ENCODE measurements at places on chromosomes 16 and 17. TPM values are rescaled to one million over a fixed set of nuclear protein-coding genes. Genes with fewer than 3 reads are reported as not detected.
A peak's percentile ranks its signal among the peaks of the same experiment; 100 is the strongest.

DNA sequence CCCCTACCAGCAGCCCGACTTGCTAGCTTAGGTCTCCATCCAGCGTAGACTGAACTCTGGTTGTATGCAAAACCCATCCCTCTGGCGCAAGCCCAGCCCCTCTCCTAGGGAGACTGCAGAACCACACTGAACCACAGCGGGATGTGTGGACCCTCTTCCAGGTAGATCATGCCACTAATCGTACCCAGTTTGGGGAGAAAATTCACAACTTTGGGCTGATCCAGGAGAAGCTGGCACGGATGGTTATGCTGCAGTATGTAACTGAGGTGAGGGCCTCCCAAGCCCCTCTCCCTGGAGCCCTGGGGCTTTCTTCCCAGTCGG is 3.2 kb downstream of the ACADVL start:
- peaks cover 15% of the 10 kb centered on the region for H3K4me1 ChIP-seq
- peak overlapping the region; percentile 87 for H3K27ac ChIP-seq
- H3K36me3 ChIP-seq: peaks cover 7% of the 10 kb centered on the region

Gene SALL1
- 12.8 TPM for total RNA-seq

GRCh38 chr17:34015253-34015652 is 239.8 kb upstream of the CCL2 start:
- H3K4me3 ChIP-seq: no peak overlapping the region
- H3K27ac ChIP-seq: peak overlapping the region; percentile 46
- no peaks in the 10 kb centered on the region for H3K4me1 ChIP-seq
- no peaks in the 10 kb centered on the region for H3K36me3 ChIP-seq

Gene EVI2B
- not detected for total RNA-seq

Gene PRSS36
- 0.69 TPM for total RNA-seq

DNA sequence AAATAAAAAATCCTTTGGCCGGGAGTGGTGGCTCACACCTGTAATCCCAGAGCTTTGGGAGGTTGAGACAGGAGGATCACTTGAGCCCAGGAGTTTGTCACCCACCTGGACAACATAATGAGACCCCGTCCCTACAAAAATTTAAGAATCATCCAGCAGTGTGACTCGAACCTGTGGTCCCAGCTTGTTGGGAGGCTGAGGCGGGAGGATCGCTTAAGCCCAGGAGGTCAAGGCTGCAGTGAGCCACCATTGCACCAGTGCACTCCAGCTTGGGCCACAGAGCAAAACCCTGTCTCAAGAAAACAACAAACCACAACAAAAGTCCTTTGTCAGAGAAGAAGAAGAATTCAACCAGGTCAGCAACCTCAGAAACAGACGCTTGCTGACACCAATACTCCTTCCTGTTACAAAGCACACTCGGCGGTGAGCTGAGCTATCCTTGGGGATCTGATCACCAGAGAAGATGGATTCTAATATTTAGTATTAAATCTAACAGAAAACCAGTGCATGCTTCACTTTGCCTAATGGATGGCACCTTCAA is 12.9 kb upstream of the PVALEF start:
- no peaks in the 10 kb centered on the region for H3K27me3 ChIP-seq
- H3K4me3 ChIP-seq: no peak overlapping the region
- no peaks in the 10 kb centered on the region for H3K36me3 ChIP-seq
- H3K4me1 ChIP-seq: no peaks in the 10 kb centered on the region
- no peak overlapping the region for H3K27ac ChIP-seq

DNA sequence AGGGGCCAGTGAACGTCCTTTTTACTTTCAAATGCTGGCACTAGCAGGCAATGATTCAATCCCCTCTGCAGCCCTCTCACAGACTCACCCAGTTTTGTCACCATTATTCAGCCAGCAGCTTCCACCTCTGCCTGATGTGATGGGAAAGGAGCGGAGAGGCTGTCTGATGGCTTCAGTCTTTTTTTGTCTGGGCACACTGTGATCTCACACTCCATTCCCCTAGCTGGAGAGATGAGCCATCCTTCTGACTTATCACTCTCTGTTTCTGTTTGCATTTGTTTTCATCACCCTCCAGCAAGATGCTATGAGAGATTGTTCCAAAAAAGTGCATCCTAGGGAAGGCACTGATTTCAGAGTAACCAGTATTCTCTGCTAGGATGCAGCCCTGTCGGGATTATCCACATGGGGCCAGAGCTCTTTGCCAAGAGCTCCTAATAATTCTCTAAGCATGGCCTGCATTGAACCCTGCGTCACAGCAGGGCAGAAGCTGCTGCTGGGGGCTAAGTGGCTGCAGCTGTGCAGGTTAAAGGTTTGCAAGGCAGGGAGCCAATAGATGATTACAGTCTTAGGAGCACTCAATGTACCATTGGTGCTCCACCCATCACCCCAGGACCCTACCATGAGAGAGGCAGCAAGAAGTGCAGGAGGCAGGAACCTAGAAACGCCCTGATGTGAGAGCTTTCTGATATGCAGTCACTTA is 236.1 kb upstream of the C16orf82 start:
- no peak for DNase-seq
- H3K27me3 ChIP-seq: peaks cover 23% of the 10 kb centered on the region
- H3K4me3 ChIP-seq: no peak overlapping the region
- no peaks in the 10 kb centered on the region for H3K4me1 ChIP-seq
- no peaks in the 10 kb centered on the region for H3K36me3 ChIP-seq
- H3K27ac ChIP-seq: no peak overlapping the region

Gene GJD3
- not detected for total RNA-seq

DNA sequence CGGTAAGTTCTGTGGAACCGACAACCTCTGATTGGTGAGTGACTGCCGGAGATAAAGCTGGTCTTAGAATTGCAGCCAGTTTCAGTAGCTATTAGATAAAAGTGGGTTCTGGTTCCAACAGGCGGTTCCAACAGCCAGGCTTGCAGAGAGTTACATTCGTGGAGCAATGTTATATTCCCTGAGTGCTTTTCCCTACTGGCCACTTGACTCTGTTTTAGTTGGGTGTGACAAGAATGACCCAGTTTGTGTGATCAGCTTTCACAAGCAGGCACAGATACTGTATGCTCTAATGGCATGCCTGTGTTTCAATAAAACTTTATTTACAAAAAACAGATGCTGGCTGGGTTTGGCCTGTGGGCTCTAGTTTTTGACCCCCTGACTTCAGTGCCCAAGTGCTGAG is 196.6 kb downstream of the SNX29 start:
- H3K27me3 ChIP-seq: no peaks in the 10 kb centered on the region
- no peaks in the 10 kb centered on the region for H3K4me1 ChIP-seq
- no peak for DNase-seq
- no peak overlapping the region for H3K27ac ChIP-seq
- no peak overlapping the region for H3K4me3 ChIP-seq

- H3K4me1 ChIP-seq: peaks cover 6% of the 10 kb centered on the region
- no peaks in the 10 kb centered on the region for H3K36me3 ChIP-seq
- no peak for DNase-seq
- no peak overlapping the region for H3K4me3 ChIP-seq
- peaks cover 59% of the 10 kb centered on the region for H3K27me3 ChIP-seq
Measured at GRCh38 chr17:79527306-79527705, 83.5 kb downstream of the RBFOX3 start.

Gene ZNF385C
- 2.7 TPM for total RNA-seq

DNA sequence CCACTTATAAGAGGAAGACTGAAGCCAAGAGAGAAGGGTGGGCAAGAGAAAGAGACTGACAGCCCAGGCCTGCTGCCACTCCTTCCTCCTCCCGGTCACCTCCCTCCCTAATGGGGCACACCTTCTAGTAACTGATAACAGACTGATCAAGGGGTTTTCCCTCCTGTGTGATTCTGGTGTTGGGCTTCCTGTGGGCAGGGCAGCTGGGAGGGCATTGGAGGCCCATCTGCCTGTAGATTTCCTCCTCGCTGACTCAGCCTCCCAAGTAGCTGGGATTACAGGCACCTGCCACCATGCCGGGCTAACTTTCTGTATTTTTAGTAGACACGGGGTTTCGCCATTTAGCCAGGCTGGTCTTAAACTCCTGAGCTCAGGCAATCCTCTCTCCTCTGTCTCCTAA is 16.2 kb downstream of the CA4 start:
- H3K27me3 ChIP-seq: peaks cover 8% of the 10 kb centered on the region
- H3K4me3 ChIP-seq: no peak overlapping the region
- DNase-seq: no peak
- H3K27ac ChIP-seq: no peak overlapping the region

- no peaks in the 10 kb centered on the region for H3K4me1 ChIP-seq
- no peak overlapping the region for H3K27ac ChIP-seq
- H3K4me3 ChIP-seq: no peak overlapping the region
- no peaks in the 10 kb centered on the region for H3K27me3 ChIP-seq
- H3K36me3 ChIP-seq: peaks cover 42% of the 10 kb centered on the region
Measured at GRCh38 chr16:18836702-18837101, 35.4 kb upstream of the ARL6IP1 start.

Gene IQCK
- total RNA-seq: 31.5 TPM

DNA sequence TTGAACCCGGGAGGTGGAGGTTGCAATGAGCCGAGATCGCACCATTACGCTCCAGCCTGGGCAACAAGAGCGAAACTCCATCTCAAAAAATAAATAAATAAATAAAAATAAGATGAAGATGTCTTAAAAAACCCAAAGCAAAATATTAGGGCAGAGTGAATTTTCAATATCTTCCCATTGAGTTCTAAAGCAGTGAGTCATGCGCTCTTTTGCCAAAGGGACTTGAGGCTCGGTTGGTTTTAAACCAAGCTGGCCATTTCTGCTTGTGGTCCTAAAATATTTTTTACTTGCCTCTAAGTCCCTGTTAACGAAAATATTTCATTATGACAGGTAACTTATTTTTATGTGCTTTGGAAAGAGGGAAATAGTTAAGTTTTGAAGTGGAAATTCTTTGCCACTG is 4.7 kb downstream of the PAFAH1B1 start:
- H3K27ac ChIP-seq: no peak overlapping the region
- no peak overlapping the region for H3K4me3 ChIP-seq
- H3K4me1 ChIP-seq: peaks cover 39% of the 10 kb centered on the region
- DNase-seq: no peak
- peaks cover 1% of the 10 kb centered on the region for H3K36me3 ChIP-seq
- no peaks in the 10 kb centered on the region for H3K27me3 ChIP-seq

- peaks cover 6% of the 10 kb centered on the region for H3K4me1 ChIP-seq
- H3K27me3 ChIP-seq: no peaks in the 10 kb centered on the region
- no peak overlapping the region for H3K27ac ChIP-seq
- peaks cover 8% of the 10 kb centered on the region for H3K36me3 ChIP-seq
Measured at GRCh38 chr16:70410734-70411133, 28.2 kb downstream of the ST3GAL2 start.

GRCh38 chr16:74322301-74322710 is 25.7 kb downstream of the PSMD7 start:
- no peak for DNase-seq
- no peaks in the 10 kb centered on the region for H3K4me1 ChIP-seq
- H3K27me3 ChIP-seq: no peaks in the 10 kb centered on the region
- no peak overlapping the region for H3K27ac ChIP-seq

Gene KRT12
- total RNA-seq: not detected

Gene TMIGD1
- not detected for total RNA-seq

Gene GDE1
- total RNA-seq: 116 TPM

DNA sequence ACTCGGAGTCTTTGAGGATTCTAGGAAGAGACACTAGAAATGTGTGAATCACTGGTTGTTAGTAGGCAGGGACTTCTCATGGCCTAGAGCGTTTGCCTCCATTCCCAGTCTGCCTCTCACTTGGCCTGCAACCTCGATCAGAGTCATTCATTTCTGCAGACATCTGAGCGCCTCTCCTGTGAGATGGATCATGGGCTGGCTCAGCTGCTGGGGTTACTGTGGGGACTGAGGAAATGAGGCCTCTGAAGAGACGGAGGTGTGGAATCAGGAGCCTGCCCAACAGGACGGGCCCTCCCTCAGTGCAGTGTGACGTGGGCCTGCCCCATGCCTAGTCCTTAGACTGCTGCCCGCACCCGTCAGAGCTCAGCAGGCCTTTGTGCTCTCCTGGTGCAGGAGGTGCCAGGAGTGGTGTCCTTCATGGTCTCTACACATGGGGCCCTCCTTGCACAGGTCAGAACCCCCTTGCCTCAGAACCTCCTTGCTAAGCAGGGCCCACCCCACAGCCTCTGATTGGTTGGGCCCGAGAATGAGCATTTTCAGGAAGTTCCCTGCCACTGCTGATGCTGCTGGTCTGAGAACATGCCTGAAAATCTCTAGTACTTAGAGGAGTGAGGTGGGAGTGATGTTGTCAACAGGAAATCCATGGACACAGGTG is 99.4 kb downstream of the NPIPB11 start:
- H3K36me3 ChIP-seq: no peaks in the 10 kb centered on the region
- no peak for DNase-seq
- no peak overlapping the region for H3K27ac ChIP-seq
- peaks cover 6% of the 10 kb centered on the region for H3K4me1 ChIP-seq
- H3K27me3 ChIP-seq: peaks cover 15% of the 10 kb centered on the region
- H3K4me3 ChIP-seq: no peak overlapping the region

Gene CA4
- total RNA-seq: 8.2 TPM

Gene SPIRE2
- 24.2 TPM for total RNA-seq

GRCh38 chr16:58820411-58820810 is 86.3 kb upstream of the GOT2 start:
- no peak overlapping the region for H3K27ac ChIP-seq
- H3K4me3 ChIP-seq: no peak overlapping the region
- H3K36me3 ChIP-seq: no peaks in the 10 kb centered on the region
- H3K4me1 ChIP-seq: peaks cover under 1% of the 10 kb centered on the region
- H3K27me3 ChIP-seq: peaks cover 3% of the 10 kb centered on the region

DNA sequence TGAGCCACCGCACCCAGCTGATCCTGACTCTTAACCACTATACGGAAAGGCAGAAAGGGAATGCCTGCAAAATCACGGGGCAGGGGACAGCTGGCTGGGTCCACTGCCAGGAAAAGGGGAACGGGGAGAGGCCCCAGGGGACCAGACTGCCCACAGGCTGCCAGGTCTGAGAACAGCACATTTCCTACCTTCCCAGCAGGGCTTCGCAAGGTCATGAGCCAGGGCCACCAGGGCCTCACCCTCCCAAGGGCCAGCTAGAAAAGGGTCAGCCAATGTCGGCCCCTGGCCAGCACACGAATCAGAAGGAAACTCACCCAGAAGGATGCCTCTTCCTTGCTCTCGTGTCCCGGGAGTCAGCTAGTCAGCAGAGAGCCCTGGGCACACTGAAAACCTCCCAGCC is 118.4 kb downstream of the ZNF423 start:
- H3K36me3 ChIP-seq: no peaks in the 10 kb centered on the region
- H3K4me1 ChIP-seq: peaks cover 1% of the 10 kb centered on the region
- no peak overlapping the region for H3K4me3 ChIP-seq
- H3K27me3 ChIP-seq: no peaks in the 10 kb centered on the region

Gene SLC6A2
- not detected for total RNA-seq

DNA sequence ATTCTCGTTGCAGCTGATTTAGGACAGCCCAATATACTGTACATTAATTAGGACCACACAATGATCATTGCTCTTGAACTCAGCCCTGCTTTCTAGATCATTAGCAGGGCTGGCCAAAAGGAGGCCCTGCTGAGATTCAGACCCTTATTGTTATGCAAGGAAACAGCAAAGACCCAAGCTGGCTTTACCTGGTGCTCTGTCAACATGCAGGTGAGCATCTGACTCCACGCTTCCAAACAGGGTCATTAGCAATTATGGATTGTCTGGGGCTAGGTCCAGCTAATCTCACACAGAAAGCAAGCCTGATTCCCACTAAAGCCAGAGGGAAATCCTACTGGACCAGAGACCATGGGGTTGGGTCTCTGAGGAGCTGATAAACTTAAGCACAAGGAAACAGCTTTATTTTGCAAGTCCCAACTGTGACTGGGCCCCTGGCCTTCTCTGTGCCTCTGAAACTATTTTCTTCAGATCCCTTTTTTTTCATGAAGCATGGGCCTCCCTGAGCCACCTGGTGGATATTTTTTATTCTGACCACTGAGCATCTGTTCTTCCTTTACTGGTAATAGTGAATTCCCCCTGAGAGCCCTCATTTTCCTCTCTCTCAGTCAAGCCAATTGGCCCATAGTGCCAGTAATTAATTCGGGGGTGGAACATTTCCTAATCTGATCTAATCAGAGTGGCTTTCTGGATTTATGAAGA is 236.1 kb downstream of the GRIN2A start:
- no peaks in the 10 kb centered on the region for H3K36me3 ChIP-seq
- peaks cover 23% of the 10 kb centered on the region for H3K27me3 ChIP-seq
- DNase-seq: no peak
- no peak overlapping the region for H3K27ac ChIP-seq
